ENCODE measurements at places on chromosomes 16 and 17.
A peak's percentile ranks its signal among the peaks of the same experiment; 100 is the strongest.

- no peak for DNase-seq
Measured at GRCh38 chr16:22055881-22056280, 36.5 kb upstream of the VWA3A start.

GRCh38 chr16:7211781-7212180, 120.9 kb upstream of the RBFOX1 start:
- DNase-seq = no peak

- no peak for DNase-seq
Measured at GRCh38 chr17:28961391-28961790, 10.1 kb upstream of the PHF12 start.

GRCh38 chr16:59296888-59297287, 562.8 kb upstream of the GOT2 start:
- DNase-seq = no peak

- DNase-seq = no peak
Measured at GRCh38 chr16:4486126-4486893, 10.1 kb downstream of the HMOX2 start.

GRCh38 chr16:84768061-84768807, 51.6 kb upstream of the CRISPLD2 start:
- DNase-seq = no peak

DNA sequence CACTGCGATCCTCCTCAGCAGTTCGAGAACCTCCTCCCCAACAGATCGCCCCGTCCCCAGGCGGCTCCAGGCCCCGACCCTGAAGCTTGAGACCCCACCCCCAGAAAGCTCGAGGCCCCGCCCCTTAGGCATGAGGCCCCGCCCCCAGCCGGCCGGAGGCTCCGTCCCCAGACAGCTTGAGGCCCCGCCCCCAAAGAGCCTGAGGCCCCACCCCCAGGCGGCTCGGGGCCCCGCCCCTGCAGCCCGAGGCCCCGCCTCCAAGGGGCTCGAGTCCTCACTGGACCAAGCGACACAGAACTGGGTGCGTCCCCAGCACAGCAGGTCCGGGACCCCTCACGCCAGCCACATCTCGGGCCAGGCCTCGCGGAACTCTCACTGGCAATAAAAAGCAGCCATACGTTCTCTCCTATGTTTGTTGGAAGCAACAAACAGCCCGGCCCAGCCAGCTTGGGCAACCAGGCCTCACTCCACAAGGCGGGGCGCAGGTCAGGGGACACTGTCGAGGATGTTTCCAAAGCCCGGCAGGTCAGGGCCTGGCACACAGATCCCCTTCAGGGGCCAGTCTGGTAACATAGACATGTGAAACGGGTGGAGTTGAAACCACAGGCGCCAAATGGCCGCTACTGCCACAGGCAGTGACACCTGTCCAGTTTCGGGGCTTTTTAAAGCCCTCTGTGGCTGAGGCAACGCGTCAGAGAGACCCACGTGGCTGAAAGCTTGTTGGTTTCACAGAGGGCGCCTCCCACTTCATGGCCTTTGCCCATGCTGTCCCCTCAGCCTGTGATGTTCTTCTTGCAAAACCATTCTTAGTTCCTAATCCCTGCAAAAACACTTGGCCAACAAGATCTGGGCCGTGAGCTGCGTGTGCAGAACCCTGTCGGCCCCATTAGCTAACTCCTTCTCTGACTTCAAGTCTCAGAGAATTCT, 224.2 kb downstream of the PARN start:
- no peak for DNase-seq

DNA sequence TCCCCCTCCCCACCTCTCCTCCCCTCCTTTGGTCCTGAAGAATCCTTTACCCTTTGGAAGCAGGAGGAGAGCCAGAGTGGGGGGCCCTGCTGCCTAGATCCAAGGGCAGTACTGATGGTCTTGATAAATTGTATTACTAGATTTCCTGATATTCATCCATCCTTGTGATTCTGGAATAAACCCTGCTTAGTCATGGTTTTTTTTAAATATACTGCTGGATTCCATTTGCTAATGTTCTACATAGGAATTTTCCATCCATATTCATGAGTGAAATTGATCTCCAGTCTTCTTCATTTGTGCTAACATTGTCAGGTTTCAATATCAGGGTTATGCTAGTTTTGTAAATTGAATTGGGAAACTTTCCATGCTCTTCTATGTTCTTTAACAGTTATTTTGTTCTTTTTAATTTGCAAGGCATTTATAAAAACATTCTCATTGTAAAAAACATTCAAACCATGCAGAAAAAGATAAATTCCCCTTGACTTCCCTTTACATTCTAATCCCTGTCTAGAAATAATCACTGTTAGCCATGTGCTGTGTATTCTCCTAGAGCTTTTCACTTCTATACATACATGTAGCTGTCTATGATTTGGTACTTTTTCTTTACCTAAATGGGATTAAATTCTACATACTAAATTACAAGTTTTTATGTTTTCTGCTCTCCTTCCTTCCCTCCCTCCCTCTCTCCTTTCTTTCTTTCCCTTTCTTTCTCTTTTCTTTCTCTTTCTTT, 56.7 kb downstream of the CCDC42 start:
- DNase-seq = no peak

- DNase-seq = no peak
Measured at GRCh38 chr17:68457168-68457538, at the start of gene WIPI1. Gene WIPI1 (minus strand): TSS chr17:68457496. CDS start chr17:68457421, 75 bp downstream.

DNA sequence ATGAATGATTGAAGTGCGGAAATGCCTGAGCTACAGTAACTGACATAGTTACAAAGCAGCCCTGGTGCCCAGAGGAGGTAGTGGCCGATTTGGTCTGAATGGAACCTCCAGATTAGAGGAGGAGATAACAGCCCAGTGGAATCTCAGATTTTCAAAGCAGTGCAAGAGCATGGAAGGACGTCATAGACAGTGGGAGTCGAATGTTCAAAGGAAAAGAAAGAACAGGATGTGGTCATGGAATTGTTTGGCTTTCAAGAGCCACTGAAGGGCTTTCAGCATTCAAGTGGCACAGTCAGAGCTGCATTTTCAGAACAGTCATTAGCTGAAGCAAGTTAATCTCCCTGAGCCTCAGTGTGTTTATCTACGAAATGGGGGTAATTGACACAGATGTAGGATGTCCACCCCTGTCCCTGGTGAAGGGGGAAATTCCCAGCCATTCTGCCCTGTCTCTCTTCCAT, 104.6 kb upstream of the CACNG3 start:
- peak; percentile 95 for DNase-seq

DNA sequence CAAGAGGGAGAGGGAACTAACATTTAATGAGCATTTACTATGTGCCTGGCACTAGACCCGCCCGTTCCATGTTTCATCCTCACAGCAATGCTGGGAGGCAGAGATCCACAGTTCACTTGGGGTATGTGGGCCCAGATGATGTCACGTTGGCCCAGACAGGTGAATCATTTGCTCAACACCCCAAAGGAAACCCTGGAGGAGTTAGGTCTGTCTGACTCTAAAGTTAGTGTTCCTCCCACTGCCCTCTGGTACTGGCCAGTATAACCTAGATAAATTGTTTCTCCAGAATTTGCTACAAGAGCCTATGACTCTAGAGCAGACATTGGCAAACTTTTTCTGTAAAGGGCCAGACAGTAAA, 164.6 kb downstream of the VPS53 start:
- no peak for DNase-seq

DNA sequence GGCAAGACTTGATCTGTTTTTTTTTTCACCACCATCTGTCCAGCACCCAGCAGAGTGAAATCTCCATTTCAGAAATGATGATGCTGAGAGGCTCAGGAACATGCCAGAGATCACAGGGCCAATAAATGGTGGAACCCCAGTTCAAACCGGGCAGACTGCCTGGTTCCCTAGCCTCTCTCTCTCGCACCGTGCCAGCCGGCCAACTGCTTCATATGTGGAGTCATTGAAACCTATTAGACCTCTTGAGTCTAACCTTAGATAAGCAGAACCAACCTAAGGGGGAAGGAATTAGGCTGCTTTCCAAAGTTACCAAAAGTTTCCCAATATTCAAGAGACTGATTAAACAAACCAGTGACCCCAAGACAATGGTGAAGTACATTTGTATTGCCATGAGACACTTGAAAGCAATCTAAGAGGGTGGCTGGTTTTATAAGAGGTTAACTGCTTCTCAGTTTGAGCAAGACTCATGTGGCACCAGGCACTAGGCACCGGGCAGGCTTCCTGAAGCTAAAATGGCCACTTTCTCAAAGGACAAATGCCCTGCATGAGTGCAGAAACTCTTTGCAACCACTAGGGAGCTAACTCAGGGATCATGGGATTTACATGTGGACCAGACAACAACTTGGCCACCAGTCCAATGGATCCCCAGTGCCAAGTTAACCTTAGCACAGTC, 18.4 kb downstream of the TOX3 start:
- DNase-seq = no peak

DNA sequence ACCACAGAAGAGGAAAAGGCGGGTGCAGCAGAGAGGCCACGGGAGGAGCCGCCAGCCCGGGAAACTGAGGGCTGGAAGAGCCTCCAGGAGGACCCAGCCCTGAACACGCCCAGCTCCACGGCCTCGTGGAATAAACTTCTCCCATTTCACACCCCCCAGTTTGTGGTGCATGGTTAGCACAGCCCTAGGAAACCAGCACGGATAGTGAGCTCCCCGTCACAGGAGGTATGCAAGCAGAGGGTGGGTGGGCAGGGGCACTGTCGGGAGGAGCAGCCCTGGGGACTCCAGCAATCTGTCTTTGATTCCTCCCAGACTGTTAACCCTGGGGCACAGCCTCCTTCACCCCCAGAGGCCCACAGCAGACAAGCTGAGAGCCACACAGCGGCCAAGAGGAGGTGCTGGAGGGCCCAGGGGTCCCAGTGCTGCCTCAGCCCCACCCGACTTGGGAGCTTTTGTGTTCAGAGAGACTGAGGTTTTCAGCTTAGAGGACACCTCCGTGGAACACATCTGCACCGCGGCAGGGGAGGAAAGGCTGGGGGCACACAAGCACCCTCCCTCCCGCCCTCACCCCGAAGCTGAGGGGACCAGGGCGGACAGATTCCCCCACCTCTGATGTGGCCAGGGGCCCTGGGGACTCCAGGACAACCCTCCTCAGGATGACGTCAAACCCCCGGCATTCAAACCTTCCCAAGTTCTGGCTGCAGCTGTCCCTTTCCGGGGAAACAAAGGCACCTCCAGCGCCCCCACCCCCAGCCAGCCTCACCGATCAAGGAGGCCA, 1.7 kb upstream of the IL17C start:
- no peak for DNase-seq

- peak; percentile 44 for DNase-seq
Measured at GRCh38 chr17:29566473-29567303, at the start of gene ABHD15. Gene ABHD15 (minus strand): TSS chr17:29567037. CDS start chr17:29566966, 71 bp downstream.

- DNase-seq = no peak
Measured at GRCh38 chr16:3234543-3234856, 458 bp downstream of the ZNF200 start.

- DNase-seq = no peak
Measured at GRCh38 chr16:84007965-84008364, 34.6 kb downstream of the SLC38A8 start.

DNA sequence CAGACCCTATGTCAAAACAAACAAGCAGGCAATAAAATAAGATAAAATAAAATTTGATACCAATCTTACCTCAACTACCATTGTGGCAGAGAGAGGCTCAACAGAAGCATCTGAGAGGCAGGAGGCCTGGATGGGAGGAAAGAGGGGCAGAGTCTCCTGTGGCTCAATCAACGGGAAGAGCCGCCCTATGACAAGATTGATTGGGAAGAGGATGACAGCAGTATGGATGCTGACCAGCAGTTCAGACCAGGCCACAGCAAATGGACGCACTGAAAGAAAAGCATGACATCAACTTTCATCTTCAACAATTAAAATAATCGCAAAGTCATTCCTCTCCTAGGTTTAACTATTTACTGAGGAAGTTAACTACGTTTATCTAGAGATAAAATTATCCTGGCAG, 47.4 kb downstream of the PKD1L3 start:
- DNase-seq = no peak

DNA sequence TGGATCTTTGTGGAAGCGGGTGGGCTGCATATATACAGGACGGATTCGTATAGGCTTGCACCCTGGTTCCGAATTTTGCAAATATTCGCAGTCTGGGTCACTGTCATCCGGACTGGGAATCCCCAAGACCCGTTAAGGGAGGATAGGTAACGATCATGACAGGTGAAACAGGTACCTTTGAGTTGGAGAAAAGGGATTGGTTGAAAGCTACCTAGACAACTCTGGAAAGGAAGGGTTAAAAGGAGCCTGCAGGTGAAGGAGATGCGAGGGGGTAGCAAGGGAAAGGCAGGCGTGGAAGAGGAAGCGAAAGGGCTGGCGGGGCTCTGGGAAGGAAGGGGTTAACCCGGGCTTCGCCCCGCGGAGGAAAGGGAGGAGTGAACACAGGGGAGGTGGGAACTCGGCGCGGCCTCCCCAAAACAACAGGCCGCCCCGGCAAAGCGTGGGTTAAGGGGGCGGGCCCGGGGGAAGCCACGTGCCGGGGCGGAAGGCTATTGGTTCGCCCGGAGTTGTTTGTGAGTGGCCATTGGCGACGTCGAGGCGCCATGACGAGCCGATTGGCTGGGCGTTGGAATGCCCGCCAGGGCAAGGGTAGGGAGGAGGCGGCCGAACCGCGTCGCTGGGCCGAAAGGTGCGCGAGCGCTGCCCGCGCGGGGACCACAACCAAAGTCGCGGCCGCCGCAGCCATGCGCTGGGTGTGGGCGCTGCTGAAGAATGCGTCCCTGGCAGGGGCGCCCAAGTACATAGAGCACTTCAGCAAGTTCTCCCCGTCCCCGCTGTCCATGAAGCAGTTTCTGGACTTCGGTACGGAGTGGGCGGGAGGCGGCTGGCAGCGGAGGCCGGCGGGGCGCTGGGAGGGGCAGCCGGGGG, at the start of gene PDK2:
PDK2 (plus strand) TSS at position 599 of the 867 bp plus-strand sequence; CDS start at position 684, 85 bp downstream.
- peak; percentile 90 for DNase-seq

- DNase-seq = no peak
Measured at GRCh38 chr17:73396431-73397277, 84.9 kb upstream of the CDC42EP4 start.

- no peak for DNase-seq
Measured at GRCh38 chr16:26765087-26765486, 301.6 kb upstream of the C16orf82 start.

- no peak for DNase-seq
Measured at GRCh38 chr16:7158481-7158880, 174.2 kb upstream of the RBFOX1 start.

GRCh38 chr16:1031666-1032065, 40.9 kb upstream of the SSTR5 start:
- DNase-seq = no peak

DNA sequence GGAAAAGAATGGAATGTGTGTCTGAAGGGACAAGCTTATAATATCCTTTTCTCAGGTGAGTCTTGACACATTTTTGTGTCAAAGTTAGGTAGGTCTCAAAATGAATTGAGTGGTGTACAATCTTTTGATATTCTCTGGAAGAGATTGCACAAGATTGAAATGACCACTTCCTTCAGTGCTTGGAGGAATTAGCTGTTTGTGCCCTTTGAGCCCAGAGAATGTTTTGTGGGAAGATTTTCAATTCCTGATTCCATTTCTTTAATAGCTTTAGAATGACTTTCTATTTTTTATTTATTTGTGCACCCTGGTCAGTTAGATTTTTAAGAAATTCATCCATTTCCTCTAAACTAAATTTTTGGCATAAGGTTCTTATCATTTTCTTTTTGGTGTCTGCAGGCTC, 1.6 kb upstream of the CCL13 start:
- DNase-seq = no peak

DNA sequence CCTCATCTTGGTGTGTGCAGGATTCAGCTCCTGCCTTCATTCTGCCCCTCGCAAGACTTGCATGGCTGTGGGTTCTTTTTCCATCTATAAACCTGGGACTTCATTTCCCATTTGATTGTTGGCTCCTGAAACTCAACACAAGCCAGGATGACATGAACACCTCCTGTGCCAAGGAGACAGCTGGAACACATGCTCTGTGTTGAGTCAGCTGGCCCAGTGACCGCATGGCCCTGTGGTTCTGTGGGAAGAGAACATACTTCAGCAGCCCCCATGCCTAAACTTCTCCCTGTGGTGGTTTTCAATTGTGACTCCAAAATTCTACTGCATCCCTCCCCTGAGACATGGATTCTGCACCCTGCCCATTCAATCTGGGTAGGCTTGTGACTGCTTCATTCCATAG, 57.9 kb upstream of the FOXF1 start:
- DNase-seq = no peak
